ENCODE measurements at places on chromosomes 12 and 14.

- peak; percentile 22 for DNase-seq
Measured at GRCh38 chr12:130775953-130776856, 60.1 kb upstream of the RIMBP2 start.

DNA sequence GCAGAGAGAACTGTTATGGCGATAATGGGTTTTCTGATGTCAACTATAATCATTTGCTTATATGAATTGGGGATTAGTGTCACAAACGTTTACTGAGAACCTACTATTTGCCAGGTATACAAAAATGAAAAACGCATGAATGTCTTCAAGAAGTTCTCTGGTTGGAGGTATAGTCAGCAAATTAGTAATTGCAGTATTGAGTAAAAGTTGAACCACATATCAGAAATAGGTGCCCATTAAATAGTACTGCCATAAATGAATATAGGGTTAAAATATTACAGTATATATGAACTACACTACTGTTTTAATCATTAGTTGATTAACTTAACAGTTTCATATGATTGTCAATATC, 60.0 kb downstream of the PTPRB start:
- no peak for DNase-seq

- no peak for DNase-seq
Measured at GRCh38 chr14:23556700-23557440, 799 bp downstream of the THTPA start.

DNA sequence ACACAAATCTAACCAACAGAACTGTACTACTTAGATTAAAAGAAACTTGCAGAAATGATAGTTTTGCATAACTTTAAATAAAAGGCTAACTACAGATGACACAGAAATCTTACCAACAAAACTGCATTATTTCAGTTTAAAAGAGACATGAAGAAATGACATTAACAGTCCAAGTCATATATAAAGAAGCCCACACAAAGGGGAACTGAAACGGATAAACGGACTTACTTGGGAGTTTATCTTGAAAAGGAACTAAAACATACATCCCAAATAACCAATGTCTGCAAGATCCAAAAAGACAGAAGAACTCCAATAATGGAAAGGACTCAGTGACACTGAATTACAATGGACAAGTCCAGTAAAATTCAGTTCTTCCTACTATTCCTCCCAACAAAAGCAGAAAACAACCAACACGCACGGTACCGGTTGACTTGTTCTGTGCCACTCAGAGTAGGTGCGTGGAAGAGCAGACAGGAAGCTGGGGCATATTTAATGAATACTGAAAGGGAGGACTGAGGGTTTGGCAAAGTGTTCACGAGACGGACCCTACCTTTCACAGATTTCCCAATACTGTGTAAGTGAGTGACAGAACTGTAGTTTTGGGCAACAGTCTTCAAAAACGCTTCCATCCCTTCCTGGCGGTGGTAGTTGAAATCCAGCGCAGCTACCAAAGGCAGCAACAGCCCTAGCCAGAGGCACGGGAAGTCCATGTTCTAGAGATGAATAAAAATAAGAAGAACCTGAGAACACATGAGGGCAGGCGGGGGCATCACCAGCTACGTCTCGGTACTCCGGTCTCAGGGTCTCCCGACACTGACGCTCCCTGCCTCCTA, 627 bp downstream of the CPM start:
- peak; percentile 24 for DNase-seq

- DNase-seq, result no peak
Measured at GRCh38 chr14:89572596-89573398, 155.8 kb upstream of the FOXN3 start.

DNA sequence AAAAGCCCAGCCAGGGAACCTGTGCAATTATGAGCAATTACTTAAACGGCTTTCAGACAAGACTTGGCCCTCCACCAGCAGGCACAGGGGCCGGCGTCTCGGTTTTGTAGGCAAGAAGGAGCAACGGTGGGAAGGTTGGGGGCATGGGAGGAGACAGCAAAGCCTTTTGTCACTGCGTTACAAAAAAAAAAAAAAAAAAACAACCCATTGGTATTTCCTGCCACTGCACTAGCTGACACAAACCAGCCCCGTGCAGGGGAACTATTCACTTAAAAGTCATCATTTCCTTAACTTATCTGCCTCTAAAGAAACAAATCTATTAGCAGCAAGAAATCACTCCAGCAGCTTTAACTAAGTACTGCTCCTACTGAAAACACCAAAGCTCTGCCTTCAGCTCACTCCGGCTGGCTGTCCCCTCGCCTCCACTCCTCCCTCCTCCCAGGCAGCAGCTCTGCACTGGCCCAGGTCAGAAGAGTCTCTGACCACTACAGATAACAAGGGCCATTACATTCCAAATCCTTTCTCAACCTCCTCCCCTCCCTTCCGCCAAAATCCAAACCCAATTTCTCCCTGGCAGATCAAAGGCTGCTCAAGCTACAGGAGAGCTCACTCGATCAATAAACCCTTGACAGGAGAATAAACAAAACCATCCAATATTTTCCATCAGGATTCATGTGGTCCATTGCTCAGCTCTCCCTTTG, 105.2 kb upstream of the CDKN3 start:
- DNase-seq, result no peak

DNA sequence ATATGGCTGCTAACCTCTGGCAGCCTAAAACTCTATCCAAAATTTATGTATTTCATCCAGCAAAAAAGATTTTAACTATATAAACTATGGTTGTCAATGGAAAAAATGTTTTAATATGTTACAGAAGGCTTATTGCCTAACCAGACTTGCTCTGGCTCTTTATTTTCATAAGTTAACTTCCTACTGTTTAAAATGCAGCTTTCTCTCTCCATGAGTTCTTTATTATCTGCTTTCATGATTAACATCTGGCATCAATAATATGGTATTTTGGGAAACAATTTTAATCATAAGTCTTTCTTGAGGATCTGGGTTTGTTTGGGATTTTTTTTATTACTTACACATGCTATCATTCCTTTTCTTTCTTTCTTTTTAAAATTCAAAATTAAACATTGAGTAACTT, 20.5 kb downstream of the KERA start:
- DNase-seq, result no peak

- DNase-seq, result no peak
Measured at GRCh38 chr12:28268608-28269229, 78.5 kb downstream of the CCDC91 start.

GRCh38 chr12:91441246-91441645, 258.6 kb upstream of the DCN start:
- DNase-seq, result no peak

DNA sequence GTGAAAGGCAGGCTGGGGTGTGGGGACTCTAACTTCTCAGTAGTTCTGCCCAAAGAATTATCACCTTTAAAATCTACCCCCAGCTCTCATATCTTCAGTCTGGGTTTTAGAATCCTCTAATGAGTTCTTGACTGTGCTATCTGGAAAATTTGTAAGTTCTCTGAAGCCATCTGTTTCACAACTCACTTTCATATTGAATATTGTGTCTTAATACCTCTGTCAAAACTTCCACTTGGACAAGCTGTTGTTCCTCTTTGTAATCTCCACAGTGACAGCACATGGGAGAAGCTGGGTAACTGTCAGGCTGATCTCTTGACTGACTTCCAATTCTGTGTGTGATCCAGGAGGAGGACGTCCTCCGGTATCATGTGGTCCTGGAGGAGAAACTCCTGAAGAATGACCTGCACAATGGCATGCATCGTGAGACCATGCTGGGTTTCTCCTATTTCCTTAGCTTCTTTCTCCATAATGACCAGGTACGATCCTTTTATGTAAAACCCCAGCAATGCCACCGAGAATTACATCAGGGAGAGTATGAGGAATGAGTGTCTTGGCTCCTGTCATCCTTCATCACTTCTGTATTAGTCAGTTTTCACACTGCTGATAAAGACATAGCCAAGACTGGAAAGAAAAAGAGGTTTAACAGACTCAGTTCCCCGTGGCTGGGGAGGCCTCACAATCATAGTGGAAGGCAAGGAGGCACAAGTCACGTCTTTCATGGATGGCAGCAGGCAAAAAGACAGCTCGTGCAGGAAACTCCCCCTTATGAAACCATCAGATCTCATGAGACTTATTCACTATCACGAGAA, 111.9 kb downstream of the STAB2 start:
- no peak for DNase-seq

DNA sequence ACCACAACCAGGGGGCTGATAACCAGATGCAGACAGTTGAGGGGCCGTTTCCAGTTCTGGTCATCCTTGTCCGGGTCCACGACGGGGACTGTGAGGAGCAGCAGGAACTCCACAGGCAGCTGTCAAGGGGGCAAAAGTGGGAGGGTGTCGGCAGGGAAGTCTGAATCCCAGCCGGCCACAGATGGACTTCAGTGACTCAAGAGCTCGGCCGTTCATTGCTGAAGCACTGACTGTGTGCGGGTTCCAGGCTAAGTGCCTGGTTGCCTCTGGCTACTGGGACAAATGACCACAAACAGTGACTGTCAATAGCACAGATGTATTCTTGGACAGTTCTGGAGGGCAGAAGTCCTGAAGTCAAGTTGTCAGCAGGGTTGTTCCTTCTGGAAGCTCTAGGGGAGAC, 19.6 kb downstream of the SLC8B1 start:
- no peak for DNase-seq

DNA sequence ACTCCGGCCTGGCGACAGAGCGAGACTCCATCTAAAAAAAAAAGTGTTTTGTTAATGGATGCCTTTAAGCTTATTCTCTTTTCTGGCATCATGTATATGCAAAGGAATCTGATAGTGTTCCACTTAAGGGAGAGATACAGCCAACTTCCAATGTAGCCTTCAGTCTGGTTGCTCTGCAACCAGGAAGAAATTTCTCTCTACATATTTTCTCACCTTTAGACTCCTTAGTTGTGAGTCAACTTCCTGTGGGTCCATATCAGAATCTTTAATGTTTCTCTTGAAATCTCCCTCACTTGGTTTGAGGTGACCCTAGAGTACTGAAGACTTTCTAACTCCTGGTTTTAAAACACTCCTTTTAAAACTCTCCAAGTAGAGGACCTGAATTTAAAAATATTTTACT, 340.4 kb downstream of the SLC6A15 start:
- DNase-seq, result no peak

DNA sequence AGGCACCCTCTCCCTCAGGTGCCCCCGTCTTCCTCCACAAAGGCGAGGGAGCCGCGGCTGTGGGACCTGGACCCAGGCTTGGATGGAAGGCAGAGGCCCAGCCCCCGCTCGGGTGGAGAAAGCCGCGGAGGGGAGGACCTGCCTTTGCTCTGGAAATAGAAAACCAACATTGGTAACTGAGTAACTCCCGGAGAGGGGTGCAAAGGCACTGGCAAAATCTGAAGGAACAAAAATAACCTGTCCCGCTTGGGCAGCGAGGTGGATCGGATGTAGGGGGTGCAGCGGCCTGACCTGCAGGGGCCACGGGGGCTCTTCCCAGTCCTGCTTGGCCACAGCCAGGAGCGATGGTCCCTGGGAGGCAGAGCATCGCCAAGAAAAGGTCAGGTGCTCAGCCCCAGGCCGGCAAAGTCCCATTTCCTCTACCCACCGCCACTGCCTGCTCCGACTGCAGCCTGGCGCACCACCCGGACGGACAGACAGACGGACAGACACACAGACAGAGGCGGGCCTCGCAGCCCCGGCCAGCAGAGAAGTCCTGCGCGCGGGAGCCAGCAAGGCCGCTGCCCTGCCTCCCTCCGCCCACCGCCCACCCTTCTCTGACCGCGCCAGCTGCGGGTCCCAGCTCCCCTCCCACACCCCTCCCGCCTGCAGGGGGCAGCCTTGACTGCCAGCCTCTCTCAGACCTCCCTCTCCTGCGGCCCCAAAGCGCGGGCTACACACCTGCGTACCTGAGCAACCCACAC, 21.4 kb upstream of the TMEM106C start:
- peak; percentile 12 for DNase-seq

- DNase-seq, result no peak
Measured at GRCh38 chr12:76967181-76967885, 88.5 kb upstream of the CSRP2 start.

GRCh38 chr12:129961856-129962255, 58.0 kb upstream of the TMEM132D start:
- DNase-seq, result no peak

DNA sequence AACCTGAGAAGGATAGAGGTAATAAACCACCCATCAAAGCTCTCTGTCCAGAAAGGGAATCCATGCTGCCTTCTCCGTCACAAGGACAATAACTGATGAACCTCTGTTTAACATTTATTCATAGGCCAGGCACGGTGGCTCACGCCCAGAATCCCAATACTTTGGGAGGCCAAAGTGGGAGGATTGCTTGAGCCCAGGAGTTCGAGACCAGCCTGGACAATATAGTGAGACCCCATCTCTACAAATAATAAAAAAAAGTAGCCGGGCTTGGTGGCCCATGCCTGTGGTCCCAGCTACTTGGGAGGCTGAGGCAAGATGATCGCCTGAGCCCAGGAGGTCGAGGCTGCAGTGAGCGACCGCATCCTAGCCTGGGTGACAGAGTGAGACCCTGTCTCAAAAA, 7.1 kb upstream of the FOS start:
- no peak for DNase-seq

DNA sequence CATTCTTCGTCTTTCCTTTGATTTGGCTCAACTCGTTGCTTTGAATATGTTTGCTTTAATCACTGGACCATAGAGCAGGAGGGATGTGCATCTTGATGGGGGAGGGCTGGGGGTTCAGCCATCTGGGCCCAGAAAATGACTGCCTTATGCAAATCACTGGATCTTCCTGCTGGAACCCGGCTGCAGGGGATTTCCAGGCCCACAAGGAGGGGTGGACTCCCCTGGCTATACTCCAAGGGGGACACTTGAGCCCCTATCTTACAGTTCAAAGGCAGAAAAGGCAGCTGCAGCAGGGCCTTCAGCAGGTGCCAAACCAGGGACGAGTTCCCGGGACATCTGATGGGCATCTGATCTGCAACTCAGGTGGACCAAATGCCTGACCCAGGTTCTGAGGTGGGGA, 122.5 kb downstream of the DICER1 start:
- DNase-seq, result no peak

- DNase-seq, result no peak
Measured at GRCh38 chr14:50856660-50857059, 15.2 kb upstream of the ABHD12B start.

- no peak for DNase-seq
Measured at GRCh38 chr14:26730929-26731618, 133.2 kb upstream of the NOVA1 start.

- no peak for DNase-seq
Measured at GRCh38 chr12:104411826-104412641, 44.7 kb upstream of the CHST11 start.

DNA sequence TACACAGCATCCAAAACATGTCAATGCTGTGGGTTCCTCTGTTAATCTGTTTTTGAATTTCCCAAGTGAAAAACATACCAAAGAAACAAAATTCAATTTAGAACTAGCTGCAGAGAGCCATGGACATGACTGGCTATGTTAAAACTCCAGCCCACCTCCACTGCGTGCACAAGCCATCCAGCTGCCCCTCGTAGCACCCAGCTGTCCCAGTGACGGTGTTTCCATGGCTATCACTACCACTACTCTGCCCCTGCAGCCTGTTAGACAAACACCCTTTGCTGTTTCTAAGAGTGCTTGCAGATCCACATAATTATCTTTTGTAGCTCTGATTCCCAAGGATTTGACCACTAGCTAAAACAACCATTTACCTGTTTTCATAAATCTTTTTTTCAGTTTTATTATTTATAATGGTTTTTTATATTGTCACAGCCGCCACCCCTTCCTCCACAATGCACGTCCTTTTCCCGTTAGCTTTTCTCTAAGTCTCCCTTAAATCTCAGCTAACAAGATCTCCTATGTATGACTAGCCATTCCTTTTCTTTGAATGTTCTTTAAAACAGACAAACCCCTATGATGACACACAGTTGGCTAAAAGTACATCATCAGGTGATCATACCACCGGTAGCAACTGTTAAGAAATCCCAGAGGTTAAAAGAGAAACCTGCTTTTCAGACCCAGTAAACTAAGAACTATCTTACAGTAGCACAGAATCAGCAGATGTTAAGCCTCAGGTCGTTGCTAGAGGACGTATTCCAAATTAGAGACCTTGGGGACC, 37.8 kb upstream of the NAA30 start:
- DNase-seq, result no peak
